ENCODE measurements at places on chromosomes 11 and 22.

DNA sequence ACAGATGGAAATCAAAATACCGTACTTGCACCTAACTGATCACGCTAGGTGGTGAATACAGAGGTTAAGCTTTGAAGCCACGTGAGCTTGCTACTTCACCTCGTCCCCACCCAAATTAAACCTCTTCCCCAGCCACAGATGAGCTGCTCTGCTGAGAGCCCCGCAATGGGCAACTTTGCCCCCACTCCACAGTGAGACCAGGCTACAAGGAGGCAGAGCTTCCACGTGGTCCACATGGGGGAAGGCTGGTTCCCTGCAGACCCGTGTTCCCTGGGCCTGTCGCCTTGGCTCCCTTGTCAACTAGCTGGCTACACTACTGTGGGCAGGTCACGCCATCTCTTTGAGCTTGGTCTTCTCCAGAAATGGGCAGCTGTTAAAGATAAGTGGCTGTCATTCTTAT lies 10.9 kb downstream of the CD5 start:
- no peak for DNase-seq

DNA sequence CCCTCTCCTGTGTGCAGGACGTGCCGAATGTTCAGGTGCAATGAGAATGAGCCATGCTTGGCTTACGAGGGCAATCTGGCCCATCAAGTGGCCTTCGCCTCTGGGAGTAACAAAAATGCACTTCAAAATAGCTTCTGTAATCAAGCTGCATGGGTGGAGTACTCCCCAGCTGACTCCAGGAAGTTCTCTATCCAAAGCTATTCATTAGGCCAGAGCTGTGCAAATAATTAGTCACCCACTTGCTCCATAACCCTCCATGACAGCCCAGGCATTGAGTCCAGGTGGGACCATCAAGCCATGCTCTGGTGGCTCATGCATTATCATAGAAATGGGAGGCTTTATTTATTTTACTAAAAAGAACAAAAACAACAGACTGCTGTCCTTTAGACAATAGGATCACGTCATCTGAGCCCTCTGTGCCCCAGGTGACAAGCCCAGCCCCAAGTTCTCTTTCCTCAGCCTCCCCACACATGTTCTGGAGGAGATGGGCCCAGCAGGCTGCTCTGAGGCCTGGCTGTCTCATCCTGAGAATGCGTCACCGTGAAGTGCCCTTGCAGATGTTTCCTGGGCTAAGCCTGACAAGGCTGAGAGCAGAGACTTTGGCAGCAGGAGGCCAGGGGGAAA lies 244.7 kb downstream of the ETS1 start:
- DNase-seq: peak; percentile 50

GRCh38 chr11:83438438-83438837 lies 152.3 kb upstream of the CCDC90B start:
- no peak for DNase-seq

- DNase-seq: no peak
These were observed 51.8 kb downstream of the C11orf71 start for GRCh38 chr11:114348200-114349191.

- DNase-seq: no peak
These were observed 81.7 kb upstream of the NECTIN1 start for GRCh38 chr11:119810478-119811232.

DNA sequence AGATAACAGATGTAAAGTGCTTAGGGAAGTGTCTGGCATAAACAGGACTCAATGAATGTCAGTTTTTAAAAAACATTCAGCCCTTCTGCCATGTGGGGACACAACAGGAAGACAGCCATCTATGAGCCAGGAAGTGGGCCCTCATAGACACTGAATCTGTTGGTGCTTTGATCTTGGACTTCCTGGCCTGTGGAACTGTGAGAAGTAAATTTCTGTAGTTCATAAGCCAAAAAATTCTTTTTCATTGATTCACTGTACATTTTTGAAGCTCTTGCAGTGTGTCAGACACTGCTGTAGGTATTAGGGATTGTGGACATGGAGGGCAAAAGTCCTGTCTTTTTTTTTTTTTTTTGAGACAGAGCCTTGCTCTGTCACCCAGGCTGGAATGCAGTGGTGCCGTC lies 188.6 kb downstream of the HIPK3 start:
- no peak for DNase-seq

GRCh38 chr22:27913162-27913741 lies 5.8 kb downstream of the PITPNB start:
- no peak for DNase-seq

- peak; percentile 29 for DNase-seq
These were observed 80.2 kb downstream of the TBC1D22A start for GRCh38 chr22:46842606-46843005.

DNA sequence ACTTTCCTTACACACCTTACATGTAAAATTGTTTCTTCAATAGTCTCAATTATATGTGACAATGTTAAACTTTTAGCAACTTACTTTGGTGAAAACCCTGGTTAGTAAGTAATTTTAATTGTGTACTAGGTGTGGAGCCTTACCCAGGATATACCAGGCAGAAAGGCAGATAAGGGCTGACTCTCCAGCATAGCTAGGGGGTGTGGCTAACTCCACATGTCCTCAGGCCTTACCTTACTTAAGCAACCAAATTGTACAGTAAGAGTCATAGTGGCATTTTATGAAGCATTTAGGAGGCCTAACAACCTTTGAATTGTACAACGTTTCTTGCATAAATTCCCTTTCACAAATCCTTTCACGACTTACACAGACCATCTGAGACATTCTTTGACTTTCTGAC lies 118.2 kb upstream of the OR9Q1 start:
- DNase-seq: no peak

DNA sequence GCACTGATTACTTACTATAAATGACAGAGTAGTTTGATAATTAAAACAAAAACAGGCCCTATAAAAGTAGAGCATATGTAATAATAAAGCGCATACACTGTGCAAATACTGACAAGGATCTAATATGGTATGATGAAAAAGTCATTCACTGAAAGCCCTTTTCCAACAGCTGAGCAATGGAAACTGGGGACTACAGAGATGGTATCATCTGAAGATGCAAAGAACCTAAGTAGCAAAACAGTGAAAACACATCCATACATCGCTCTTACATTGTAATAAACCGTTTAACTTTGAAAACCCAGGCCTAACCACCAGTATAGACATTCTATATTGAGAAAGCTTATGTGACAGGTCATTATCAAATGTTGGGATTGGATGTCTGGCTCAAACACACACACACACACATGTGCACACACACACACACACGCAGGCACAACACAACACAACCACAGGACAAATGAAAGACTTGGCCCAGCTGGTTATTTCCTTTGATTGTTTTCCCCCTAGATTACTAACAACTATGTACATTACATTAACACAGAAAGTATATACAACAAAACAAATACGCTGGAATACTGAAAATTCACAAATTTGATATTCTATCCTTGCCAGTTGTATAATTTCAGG lies 119.5 kb downstream of the APOL5 start:
- DNase-seq: no peak

DNA sequence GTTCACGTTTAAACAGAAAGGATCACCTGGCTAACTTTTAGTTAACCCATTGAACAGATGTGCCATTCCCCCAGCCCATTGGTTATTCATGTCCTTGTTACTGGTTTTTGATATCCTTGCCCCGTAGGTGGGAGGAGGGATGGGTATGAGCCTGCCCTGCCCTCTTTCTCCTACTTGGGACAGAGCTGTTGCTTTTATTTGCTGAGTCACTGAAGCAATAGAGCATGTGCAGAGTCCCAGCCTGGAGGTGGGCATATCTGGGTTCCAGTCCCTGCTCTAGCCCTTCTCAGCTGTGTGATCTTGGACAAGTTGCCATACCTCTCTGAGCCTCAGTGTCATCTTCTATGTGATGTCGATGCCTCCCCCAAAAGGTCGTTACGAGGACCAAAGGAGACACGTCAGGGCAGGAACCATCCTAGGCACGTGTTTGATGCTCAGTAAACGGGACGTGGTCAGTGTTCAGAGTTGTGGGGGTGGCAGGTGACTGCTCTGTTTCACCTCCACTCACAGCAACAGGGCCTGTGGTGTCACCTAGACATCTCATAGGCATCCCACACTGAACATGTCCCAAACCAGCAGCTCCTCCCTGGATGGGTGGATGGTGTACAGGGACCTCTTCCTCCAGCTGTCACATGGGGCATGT lies 61.0 kb downstream of the BMAL1 start:
- no peak for DNase-seq

GRCh38 chr11:7487360-7487759 lies 2.1 kb downstream of the OLFML1 start:
- DNase-seq: no peak

- DNase-seq: peak; percentile 44
These were observed 938 bp downstream of the LAYN start for GRCh38 chr11:111541254-111542061.

DNA sequence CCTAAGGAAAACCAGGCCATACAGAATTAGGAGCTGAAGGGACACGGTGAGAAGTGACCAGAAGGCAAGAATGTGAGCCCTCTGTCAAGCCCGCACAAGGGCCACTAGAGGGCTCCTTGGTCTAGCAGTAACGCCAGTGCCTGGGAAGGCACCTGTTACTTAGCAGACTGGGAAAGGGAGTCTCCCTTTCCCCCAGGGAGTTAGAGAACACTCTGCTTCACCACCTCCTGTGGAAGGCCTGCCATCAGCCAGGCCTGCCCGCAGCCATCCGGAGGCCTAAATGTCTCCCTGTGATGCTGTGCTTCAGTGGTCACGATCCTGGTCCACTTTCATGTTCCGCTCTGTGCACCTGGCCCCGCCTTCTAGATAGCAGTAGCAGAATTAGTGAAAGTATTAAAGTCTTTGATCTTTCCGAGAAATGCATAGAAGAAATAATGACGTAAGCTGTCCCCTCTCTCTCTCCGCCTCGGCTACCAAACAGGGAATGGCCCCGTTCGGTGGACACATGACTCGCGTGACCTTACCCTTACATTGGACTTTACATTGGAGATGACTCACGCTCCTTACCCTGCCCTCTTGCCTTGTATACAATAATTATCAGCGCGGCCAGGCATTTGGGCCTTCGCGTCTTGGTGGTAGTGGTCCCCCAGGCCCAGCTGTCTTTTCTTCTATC lies 10.7 kb upstream of the GSTP1 start:
- peak; percentile 37 for DNase-seq

- no peak for DNase-seq
These were observed 15.2 kb downstream of the CCDC157 start for GRCh38 chr22:30371981-30372380.

- no peak for DNase-seq
These were observed 18.0 kb downstream of the PTPRJ start for GRCh38 chr11:47998345-47998732.

- peak; percentile 39 for DNase-seq
These were observed 37.6 kb upstream of the RIC3 start for GRCh38 chr11:8206251-8207079.

DNA sequence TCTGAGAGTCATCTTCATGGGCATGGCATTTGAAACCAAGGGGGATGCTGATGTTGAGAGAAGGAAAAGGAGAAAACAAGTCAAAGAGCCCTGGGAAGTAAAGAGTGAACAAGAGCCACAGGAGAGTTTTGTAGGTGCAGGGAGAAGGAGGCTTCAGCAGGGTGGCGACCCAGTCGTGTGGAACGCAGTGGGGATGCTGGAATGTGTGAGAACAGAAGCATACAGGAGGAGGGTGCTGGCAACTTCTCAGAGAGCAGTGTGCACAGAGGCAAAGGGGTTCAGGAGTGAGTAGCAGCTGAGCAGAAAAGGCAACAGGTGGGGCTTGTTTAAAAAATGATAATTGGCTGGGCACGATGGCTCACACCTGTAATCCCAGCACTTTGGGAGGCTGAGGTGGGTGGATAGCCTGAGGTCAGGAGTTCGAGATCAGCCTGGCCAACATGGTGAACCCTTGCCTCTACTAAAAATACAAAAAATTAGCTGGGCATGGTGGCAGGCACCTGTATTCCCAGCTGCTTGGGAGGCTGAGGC lies 75.8 kb upstream of the PLET1 start:
- DNase-seq: no peak

DNA sequence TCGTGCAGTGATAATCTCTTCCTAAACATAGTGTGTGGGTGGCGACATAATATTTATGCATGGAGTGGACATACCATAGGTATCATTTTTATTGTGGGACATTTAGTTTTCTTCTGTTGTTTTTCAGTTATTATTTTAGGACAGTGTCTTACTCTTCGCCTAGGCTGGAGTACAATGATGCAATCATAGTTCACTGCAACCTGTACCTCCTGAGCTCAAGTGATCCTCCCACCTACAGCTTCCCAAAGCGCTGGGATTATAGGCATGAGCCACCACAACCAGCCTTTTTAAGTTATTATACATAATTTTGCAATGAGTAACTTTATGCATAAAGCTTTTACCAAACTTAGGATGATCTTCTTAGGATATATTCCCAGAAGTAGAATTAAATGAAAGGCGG lies 2.7 kb downstream of the SRRD start:
- DNase-seq: no peak

- no peak for DNase-seq
These were observed 53.0 kb downstream of the LHFPL7 start for GRCh38 chr22:24893341-24894070.

GRCh38 chr11:15770798-15771414 lies 585.4 kb downstream of the SOX6 start:
- DNase-seq: no peak

- DNase-seq: no peak
These were observed 57.6 kb downstream of the PLEKHA7 start for GRCh38 chr11:16956538-16957153.

DNA sequence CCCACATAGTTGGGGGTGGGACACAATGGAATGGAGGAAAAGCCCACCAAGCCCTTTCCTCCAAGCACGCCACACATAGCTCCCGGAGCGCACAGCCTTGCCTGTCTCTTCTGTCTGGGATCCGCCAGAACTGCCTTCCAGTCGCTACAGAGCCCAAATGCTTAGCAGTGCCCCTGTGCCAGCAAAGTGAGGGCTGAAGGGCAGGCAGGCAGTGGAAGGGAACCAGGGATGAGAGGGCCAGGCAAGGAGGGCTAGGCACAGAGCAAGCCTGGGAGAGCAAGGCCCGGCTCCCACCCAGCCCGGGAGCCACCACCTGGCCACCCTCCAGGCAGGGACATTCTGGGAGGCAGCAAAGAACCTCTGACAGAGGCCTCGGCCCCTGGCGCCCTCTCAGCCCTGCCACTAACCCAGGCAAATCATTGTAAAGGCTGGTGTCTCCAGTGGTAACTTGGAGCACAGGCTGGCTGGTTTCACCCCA lies 32.5 kb downstream of the PPP2R1B start:
- peak; percentile 63 for DNase-seq

- DNase-seq: peak; percentile 87
These were observed 768 bp downstream of the LDHA start for GRCh38 chr11:18394928-18395734.

GRCh38 chr11:6443269-6444003 lies 2.6 kb upstream of the HPX start:
- peak; percentile 33 for DNase-seq
